Stimulated activated naive CD4-positive, alpha-beta T cell (primary cell): ENCODE measurements at places on chromosomes 5 and 9.

- no peak for DNase-seq
These were observed 12.7 kb downstream of the GLIPR2 start for GRCh38 chr9:36149197-36149596.

DNA sequence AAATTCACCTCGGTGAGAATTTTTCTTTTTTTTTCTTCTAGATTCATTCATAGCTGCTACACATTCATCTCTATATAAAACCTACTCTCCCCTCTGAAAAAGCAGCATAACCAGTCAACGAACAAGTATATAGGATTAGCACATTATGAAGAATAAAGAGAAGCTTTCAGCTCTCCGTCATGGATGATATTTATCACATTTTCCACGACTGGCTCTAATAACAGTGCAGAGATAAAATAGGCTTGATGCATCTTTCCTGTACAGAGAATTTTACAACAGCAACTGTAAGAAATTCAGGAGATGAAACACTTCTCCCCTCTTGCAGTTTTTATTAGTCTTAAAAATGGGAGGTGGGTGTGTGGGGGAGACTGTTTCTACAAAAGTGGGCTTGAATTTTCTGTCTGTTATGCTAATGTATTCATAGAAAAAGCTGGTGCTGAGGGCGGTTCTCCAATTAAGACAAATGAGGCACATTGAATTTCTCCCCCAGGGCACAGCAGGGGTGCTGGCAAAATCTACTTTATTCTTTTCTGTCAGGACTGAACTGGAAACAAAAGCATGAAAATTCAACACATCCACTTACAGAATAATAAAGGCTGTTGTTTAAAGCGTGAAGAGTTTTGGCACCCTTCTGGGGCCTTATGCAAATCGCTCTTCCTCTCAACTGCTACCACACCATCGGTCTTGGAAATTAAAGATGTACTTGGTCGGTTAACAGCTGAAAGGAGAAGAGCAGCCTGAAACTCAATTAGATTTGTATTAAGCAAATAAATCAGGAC, 233.9 kb upstream of the ZNF608 start:
- no peak for DNase-seq

- DNase-seq = no peak
These were observed 15.7 kb upstream of the SH3RF2 start for GRCh38 chr5:145920542-145921210.

- no peak for DNase-seq
These were observed 47.4 kb upstream of the FAM120AOS start for GRCh38 chr9:93500571-93501298.

GRCh38 chr9:116361547-116361946, 208.0 kb downstream of the PAPPA start:
- no peak for DNase-seq
